ENCODE measurements at places on chromosomes 3 and 15.
A peak's percentile ranks its signal among the peaks of the same experiment; 100 is the strongest.

DNA sequence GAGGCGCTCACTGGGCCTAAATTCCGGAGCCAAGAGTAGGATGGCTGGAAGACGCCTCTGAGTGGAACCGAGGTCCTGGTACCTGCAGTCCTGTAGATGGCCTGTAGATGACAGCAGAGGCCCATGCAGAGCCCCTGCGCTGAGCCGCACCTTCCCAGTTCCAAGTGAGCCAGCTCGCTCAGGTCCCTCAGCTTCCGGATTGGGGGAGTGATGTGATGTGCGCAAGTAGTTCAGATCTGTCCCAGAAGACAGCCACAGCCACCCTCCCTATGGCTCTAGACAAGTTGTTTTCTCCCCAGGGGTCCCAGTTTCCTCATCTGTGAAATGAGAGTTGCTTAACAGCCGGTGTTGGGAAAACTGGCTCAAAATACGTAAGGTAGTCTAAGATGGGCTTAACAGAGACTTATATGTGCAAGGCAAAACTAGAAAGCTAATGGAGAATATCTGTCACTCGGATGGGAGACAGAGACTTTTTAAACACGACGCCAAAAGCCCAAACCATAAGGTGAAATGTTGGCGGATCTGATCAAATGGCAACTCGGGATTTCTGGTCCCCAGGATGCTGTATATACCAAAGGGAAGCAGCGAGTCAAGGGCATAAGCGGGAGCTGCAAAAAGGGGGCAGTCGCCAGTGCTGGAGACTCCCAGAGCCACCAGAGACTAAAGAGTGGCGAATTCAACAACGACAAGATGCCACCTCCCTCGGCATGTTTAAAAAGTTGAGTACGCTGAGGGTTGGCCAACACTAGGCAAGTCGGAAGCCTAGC, 765 bp upstream of the MAPKAPK3 start:
- peak; percentile 75 for DNase-seq

- DNase-seq: no peak
Observed at GRCh38 chr15:73394782-73395181, 26.0 kb upstream of the HCN4 start.

GRCh38 chr3:48475188-48475587, 28.7 kb downstream of the ATRIP start:
- no peak for DNase-seq

DNA sequence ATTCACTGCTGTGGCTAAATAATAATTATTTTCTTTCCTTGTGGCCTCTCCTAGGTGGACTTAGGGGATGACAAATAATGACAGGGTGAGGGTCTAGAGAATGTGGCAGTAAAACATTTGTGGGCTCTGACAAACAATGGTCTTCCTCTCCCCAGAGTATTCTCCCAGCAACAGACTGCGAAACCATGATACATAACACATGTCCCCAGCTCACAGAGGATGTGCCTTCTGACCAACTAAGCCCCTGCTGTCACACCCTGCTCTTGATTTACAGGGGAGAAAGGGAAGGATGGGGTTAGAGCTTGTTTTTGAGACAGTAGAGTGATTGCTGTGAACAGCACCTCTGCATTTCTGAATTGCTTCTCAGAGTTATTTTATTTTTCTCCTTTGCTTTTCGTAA, 116.6 kb upstream of the CTDSPL start:
- no peak for DNase-seq

DNA sequence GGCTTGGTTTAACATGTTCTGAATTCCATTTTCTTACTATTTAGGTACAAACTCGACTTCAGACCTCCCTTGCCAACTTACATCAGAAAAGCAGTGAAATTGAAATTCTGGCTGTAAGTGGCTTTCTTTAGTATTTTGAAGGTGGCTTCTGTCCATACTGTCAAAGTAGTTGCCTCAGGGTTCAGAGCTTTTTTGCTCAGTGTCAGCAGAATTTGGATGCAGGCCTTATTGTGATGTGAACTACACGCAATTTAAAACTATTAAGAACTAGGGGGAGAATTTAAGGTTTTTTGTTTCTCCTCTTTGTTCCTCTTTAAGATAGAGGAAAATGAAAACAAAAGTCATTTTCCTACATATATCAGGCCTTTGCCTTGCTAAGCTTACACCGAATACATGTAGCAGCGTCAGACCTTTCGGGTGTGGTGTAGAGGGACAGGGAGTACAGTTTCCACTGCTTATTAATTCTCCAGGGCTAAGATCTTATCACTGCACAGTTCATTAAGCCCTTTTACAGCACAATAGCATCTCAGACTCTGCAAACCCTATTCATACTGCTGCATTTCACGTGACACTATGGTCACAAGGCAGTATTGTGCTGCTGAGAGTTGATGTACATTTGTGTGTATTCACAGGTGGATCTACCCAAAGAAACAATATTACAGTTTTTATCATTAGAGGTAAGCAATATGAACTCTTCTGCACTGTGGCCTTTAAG, 6.7 kb downstream of the SRP14 start:
- DNase-seq: no peak

DNA sequence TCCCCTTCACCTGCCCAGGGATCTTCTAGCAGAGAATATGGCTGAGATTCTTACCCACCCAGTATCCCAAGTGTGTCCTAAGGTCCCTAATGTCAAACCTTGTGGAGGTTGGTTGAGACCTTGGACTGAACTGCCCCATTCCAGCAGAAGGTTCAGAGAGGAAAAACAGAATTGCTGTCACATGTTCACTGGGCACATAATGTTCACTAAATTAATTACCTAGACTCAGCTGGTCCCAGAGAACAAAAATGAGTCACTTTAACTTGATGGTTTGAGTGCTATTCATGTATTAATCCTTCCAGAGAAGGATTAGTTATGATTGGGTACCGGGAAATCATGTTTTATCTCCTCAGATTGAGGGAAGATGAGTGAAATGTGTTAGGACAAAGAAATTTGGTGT, 171.3 kb upstream of the GADL1 start:
- DNase-seq: no peak

DNA sequence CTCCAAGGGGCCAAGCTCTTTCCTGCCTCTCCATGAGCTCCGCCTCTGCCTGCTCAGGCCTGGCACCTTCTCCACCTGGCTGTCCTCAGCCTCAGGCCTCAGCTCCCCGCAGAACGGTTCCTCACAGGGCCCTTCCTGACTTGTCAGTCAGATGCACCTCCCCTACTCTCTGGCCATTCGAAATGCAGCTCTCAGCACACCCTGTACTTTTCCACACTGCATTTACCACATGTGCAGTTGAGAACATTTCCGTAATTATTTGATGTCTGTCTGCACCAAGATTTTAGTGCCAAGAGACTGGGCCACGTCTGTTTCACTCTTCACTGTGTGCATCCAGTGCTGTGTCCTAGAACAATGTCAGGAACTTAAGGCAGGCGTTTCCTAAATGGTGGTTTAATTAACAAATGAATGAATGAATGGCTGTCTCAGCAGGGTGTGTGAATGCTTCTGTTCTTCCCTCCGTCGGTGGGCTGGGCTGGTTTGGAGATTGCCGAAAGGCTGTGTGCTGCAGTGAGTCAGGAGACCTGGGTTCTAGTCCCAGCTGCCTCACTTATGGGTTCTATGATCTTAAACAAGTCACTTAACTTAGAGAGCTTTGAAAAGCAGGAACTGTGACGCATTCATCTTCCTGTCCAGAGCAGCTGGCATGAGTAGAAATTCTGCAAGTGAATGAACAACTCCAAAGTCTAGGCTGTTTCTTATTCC, 5.4 kb downstream of the MUC4 start:
- DNase-seq: no peak

DNA sequence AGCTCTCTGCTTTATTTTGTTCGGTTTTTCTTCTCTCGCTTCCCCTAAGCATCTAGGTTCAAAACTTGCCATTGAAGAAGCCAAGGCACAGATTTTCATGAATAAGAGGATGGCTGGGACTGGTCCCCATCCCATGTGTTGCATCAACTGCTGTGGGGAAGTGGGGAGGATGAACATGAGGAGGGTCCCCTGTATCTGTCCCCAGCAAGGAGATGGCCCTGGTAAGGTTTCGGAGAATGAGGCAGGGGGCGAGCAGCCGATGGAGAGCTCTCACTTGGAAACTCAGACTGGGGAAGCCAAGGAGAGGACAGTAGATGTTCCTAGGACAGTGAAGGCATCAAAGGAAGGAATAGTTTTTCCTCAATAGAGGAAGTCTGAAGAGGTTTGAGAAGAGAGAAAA, 142.0 kb upstream of the ATP2B2 start:
- DNase-seq: no peak

- DNase-seq: no peak
Observed at GRCh38 chr3:28940994-28941393, 339.9 kb upstream of the RBMS3 start.

DNA sequence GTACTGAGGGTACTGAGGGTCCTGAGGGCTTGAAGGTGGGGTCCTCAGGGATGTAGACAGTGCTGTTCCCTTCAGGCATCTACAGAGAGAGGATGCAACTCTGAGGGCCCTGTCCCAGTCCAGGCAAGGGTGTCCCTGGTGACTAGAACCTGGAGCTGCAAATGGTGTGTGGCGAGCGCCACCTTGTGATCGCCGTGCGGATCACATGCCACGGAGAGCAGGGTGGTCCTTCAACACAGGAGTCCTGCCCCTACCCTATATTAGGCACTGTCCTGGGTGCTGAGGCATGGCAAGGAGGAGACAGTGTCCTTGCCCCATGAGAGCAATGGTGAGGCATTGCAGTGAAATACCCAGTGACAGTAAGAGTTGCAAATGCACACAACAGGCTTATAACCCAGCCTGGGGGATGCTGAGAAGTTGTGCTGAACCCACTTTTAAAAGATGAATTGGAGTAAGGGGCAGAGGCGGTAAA, 23.6 kb downstream of the RHCG start:
- DNase-seq: peak; percentile 51

DNA sequence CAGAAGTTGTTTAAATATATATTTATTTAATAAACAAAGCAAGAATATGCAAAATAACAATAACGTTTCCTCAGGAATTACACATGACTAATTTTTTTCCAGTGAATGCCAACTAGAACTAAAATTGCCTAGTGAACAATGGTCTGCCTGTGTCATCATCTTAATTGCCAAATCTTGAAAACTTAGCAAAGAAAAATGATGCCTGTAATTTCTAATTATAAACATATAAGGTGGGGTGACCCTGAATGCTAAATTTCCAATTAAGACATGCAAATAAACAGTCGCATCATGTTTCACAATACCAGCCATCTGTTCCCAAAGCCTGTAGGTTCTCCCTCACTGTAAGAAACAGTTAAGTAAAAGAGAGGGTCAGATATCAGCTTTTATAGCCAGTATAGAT, 67.6 kb upstream of the PLCL2 start:
- no peak for DNase-seq

DNA sequence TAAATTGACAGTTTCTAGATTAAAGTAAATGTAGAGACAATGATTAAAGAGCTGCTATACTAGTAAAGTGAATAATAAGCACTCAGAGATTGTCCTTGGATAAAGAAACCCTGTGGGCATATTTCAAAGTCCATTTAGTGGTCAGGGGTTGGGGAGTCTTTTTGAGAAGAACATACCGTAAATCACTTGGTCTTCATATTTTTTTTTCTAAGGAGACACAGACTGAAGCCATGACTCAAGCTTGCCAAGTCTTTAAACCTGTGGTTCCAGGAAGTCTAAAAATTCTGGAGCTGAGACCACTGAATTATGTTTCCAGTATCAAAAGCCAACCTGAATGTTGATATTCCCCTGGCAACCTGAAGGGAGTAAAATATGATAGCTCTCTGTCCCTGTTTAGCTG, 171.0 kb downstream of the TPRG1 start:
- no peak for DNase-seq

GRCh38 chr15:28014623-28015200, 84.4 kb downstream of the OCA2 start:
- no peak for DNase-seq

- DNase-seq: no peak
Observed at GRCh38 chr3:128281461-128282367, 128.4 kb downstream of the EEFSEC start.

DNA sequence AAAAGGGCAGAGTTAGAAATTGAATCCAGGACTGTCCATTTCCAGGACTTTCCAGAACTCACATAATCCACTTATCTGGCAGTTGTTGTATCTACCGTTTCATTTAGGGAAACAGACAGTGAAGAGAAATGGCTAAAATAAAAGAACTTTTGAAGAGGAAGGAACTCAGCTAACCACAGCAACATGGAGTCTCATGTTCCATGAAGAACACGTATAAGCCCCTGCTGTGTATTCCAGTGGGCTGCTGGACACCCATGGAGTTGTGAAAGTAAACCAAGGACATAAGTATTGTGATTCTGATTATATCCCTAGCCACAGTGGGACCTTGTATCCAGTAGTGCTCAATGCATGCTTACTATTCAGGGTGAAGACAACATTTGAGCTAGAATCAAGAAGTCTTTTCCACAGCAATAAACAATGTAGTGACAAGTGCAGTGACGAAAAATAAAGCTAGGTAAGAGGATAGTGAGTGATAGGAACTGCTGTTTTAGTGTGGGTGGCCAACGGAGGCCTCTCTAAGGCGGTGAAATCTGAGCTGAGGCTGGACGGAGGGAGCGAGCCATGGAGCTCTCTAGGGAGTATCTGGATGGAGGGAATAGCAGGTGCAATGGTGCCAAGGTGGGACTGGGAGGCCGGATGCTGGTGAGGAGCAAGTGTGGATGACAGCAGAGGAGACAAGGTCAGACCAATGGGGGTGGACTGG, 26.8 kb upstream of the TRH start:
- no peak for DNase-seq

DNA sequence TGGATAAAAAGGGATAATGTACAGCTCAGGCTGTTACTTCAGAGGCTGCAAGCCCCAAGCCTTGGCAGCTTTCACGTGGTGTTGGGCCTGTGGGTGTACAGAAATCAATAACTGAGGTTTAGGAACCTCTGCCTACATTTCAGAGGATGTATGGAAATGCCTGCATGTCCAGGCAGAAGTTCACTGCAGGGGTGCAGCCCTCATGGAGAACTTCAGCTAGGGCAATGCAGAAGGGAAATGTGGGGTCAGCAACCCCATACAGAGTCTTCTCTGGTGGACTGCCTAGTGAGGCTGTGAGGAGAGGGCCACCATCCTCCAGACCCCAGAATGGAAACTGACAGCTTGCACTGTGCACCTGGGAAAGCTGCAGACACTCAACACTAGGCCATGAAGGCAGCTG, 1350.3 kb downstream of the ROBO2 start:
- no peak for DNase-seq

DNA sequence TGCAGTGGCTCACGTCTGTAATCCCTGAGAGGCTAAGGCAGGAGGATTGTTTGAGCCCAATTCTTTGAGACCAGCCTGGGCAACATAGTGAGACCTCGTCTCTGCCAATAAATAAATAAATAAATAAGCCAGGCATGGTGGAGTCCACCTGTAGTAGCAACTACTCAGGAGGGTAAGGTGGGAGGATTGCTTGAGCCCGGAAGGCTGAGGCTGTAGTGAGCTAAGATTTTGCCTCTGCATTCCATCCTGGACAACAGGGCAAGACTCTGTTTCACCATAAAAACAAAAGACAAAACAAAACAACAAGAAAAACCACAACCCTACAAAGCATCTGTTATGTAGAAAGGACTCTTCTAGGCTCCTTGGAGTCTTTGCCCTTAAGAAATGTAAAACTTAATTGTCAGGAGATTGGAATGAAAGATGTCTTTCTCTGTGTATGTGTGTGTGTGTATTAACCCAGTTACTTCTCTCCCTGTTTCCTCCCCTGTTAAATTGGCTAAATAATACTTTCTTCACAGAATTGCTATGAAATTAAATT, 9.5 kb downstream of the NECTIN3 start:
- no peak for DNase-seq
